T follicular helper cell (primary cell): ENCODE measurements at places on chromosomes 5 and 9.

DNA sequence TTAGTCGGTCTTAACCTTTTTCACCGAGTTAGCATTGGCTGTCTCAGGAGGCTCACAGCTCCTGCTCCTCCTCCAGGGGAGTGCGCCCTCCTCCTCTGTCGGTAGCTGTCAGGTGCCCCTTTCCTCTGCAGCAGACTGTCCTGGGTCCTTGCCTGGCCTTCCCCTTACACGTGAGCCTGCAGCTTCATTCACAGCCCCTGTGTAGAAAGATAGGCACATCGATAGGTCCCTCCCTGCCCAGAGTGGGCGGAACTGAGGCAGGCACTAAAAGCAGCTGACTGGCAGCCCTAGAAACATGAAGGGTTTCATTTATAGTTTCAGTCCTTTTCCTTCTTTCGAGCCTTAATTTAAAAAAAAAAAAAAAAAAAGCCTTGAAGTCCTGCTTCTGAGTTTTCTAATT lies 17.2 kb downstream of the TENT4A start:
- no peak for DNase-seq

DNA sequence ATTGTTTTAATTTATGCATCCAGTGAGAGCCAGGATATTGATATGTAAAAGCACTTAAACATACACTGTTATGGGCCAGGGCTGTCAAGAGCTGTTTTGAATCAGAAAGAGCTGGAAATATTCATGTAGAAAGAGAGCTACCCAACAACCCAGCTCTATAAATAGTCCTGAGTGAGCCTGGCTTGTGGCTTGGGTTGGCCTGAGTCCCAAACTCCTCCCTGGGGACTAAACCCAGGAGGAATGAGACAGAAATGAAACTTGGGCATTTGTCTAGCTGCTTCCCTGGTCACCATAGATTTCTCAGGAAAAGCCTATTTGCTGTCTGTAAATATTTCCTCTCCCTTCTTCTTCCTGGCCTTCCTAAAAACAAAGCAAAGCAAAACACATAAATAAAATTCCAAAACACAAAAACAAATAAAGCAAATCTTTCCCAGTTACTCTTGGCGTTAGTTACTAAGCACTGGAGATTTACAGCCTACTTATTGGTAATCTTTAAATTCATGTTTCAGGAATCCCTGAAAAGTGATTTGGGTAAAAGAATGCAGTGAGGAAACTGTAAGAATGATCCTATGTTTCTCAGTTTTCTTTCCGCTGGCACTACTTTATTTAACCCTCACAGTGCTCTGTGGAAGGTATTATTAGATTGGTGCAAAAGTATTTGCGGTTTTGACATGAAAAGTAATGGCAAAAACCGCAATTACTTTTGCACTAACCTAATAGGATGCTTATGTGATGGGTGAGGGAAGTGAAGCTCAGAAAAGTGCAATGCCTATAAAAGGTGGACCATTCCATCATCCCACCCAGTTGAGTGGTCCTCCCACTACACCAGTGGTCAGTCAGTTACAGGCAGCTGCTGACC lies 111.8 kb downstream of the CARTPT start:
- no peak for DNase-seq

DNA sequence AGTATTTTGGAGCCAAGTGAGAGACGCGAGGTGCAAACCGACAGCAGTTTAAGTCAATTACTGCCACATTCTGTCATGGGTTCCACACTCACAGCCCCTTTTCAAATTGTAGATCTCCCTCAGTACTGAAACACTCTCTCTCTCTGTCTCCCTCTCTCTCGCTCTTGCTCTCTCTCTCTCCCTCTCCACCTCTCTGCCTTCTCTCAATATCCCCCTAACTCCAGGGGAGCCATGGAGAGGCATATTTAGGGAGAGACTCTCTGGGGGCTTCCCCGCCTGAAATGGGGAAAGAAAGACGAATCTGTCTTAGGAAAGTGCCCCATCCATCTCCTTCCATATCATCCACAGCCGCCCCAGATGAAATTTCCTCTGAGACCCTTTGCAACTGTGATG lies 1.6 kb downstream of the BRINP1 start:
- DNase-seq: no peak

DNA sequence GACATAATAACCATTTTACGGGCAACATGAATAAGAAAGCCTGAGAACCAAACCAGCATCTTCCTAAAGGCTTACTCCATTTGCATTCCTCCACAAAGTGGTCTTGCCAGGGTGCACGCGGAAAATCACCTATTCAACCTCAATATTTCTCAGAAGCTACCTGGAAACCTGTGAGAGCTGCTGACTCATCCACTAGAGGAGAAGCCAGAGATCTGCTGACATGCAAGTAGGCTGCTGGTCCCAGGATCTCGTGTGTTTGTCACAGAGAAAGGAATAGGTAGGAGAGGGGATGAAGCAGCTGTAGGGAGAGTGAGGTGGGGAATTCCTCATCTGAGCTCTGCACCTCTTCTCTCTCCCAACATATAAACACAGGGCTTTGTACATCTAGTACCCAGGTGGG lies 138.1 kb downstream of the ADAMTS12 start:
- no peak for DNase-seq

GRCh38 chr5:14406554-14406849 lies 175.1 kb upstream of the OTULINL start:
- no peak for DNase-seq

GRCh38 chr9:121700165-121700831 lies 48.9 kb downstream of the DAB2IP start:
- no peak for DNase-seq

DNA sequence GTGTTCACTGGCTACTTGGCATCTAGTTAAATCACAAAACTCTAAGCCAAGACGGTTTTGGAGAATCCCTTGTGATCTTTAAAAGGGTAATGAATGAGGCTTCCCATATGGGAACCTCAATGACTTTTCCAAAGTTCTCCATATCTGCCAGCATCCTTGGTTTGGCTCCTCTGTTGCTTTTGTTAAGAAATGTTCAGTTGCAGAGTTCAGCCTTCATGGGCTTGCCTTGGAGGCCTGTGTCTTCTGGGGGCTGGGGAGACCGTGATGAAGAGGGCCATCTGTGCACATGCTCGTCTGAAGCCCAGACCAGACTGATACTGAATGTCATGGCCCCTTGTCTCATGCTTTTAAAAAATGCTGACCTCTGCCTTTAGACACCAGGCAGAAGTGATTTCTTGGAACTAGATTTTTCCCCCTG lies 84.3 kb downstream of the RAI14 start:
- no peak for DNase-seq

GRCh38 chr9:135612981-135613910 lies 26.1 kb downstream of the GLT6D1 start:
- no peak for DNase-seq

GRCh38 chr9:123364241-123364824 lies 8.3 kb downstream of the CRB2 start:
- DNase-seq: no peak

- DNase-seq: no peak
Observed at GRCh38 chr5:109713453-109713852, 23.7 kb downstream of the MAN2A1 start.

- DNase-seq: no peak
Observed at GRCh38 chr5:107724642-107725041, 53.9 kb upstream of the EFNA5 start.

DNA sequence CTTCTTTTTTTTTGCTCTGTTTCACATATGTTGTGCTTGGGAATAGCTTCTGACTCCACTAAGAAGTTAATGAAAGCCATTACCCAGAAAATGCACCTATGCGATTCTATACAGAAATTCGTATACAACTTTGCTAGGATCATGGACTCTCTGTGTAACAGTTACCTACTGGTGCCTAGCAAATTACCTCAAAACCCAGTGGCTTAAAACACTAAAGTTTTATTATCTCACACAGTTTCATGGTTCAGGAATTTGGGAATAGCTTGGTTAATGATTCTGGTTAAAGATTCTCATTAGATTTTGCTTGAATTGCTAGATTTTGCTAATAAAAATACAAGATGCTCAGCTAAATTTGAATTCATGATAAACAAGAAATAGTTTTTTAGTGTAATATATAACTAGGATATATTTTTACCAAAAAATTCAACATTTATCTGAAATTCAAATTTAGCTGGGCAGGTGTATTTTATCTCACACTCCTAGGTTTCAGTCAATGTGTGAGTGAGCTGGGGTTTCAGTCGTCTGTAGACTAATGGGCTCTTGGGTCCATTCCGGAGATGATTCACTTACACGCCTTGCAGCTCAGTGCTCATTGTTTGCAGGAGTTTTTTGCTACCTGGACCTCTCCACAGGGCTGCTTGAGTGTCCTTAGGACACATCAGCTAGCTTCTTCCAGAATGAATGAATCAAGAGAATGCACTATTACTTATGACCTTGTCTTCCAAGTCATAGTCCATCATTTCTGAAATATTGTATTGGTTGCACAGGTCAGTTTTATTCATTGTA lies 75.1 kb downstream of the MROH2B start:
- DNase-seq: no peak

DNA sequence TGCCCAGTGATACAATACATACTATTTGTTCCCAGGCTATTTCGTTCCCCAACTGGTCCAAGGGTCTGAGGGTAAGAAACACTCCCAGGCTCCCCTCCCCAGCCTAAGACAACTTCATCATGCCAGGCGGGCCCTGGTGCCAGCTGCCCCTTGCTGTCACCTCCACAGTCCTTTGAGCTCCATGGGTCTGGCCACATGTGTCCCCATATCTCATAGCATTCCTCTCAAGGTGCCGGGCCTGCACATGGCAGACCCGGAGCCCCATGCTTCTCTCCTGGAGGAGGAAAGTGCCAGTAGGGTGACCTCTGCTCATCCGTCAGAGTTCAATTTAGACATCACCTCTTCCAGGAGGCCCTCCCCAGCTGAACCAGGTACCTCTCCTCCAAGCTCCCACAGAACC lies 120.5 kb downstream of the C5orf15 start:
- DNase-seq: no peak

GRCh38 chr9:126720036-126720435 lies 84.8 kb upstream of the ZBTB43 start:
- no peak for DNase-seq

DNA sequence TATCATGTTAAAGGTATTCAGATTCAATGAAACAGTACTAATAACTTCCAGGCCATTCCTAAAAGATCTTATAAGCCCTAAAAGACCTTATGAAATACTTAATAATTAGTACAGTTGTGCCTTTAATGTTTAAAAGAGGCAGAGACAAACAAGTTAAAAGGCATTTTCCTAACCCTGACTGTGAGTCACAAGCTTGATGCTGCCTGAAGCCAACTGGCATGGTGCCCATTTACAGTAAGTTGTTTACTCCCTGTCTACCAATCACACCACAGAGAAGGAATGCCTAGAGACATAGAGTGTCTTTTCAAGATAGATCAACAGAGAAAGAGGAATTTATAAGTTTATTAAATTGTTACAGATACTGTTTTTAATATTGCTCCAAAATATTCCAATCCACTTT lies 47.8 kb downstream of the NR3C1 start:
- peak; percentile 69 for DNase-seq

DNA sequence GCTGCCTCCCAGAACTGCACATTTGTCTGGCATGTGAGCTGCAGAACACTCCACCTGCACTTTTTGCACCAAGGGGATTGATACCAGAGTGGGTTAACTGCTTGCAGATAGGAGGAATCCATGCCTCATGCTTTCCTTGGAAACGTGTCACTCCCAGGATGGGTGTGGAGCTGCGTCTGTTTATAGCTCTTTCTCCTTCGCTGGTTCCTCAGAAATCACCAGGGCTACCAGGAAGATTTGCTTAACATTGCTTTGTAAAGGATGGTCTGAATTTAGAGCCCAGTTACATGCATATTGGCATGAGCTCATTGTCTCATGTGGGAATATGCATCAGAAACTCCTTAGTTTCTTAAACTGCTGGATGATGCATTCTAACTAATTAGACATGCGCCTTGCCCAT lies 234.6 kb downstream of the GADD45G start:
- no peak for DNase-seq

DNA sequence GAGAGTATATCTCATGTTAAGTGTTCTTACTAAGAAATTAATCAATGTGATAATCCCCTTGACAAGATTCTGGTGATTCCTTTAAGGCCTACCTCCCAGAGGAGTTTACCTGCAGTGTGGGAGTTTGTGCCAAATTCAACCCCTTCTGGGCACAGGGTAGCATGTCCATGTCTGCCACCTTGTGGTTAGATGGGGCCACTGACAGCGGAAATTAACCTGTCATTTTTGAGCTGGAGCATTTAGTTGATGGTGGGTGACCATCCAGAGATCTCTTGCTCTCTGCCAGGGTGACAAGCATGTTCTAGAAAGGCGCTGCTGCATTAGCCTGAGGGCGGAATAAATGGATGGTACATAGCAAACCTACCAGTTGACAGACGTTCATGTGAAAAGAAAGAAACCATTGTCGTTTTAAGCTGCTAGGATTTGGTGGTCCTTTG lies 132.2 kb downstream of the FBXO4 start:
- peak; percentile 42 for DNase-seq

GRCh38 chr9:72173080-72173479 lies 23.8 kb downstream of the GDA start:
- no peak for DNase-seq

GRCh38 chr5:75473463-75473862 lies 38.0 kb downstream of the CERT1 start:
- no peak for DNase-seq

DNA sequence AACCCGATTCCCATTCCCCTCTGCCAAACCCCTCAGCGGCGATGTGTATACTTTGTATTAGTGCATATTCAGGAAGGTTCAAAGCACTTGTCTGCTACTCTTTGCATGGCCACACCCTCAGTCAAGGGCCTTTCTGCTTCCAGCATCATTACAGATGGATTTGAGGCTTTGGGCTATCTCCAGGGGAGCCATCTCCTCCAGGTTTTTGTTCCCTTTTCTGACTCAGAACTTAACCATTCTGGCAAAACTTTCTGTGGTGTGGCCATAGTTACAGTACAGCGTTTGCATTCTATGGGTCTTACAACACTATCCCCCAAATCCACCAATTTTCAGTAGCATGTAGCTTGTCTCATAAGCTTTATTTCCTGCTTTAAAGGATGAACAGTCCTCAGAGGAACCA lies 36.0 kb upstream of the SVEP1 start:
- DNase-seq: no peak

GRCh38 chr9:126261584-126262356 lies 64.9 kb upstream of the MVB12B start:
- no peak for DNase-seq

GRCh38 chr9:70195456-70195855 lies 63.3 kb upstream of the SMC5 start:
- DNase-seq: no peak

DNA sequence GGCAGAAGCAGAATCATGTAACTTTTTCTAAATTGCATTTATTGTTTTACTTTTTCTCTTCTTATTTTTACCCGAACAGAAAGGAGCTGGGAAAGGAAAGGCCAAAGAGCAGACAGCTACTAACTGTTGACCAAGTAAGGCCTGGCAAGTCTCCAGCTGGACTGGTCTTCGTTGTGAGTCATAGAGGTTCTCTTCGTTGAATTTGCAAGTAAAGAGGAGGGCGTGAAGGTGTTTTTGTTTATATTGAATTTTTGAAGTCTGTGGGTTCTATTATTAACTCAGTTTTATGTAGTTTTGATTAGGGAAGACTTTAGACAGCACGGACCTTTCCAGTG lies 416.5 kb upstream of the CCNH start:
- DNase-seq: no peak
